ENCODE measurements at places on chromosomes 1 and 21.

GRCh38 chr1:170619241-170620028, 44.5 kb upstream of the PRRX1 start:
- DNase-seq: no peak

DNA sequence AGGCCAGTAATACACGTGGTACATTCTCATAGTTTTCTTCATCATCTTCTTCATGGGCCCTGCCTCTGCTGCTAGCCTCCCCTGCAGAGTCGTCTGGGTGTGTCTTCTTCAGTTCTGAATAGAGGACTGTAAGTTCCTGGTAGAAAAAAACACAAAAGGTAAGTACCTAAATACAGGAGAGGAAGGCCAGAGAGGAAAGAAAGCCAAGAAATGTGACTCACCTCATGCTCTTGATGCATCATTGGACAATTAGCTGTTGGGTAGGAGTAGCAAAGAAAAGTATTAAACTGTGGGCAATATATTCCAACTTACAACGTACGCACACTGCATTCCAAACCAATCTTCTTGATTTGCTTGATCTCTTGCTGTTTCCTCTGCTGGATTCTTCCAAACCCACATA, 21.8 kb downstream of the FCRL3 start:
- DNase-seq: no peak

DNA sequence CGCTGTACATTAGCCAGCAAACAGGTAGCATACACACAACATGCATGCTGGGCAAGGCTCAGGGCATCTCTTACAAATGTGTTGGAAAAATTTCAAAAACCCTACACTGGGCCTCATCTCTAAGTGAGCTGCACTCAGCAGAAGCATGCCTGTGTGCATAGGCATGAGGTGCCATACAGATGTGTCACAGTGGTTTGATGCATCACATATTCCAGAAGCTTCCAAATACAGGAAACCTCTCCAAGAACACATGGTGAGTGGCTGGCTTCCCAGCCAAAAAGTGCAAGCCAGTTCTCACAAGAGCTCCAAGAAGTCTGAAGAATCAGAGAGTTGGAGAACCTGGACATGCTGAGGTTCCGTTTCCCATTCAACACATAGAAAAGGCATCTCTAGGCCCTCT, 58.3 kb downstream of the CD46 start:
- DNase-seq: no peak

- DNase-seq: no peak
Observed at GRCh38 chr1:117930484-117930883, 945 bp downstream of the WDR3 start.

- DNase-seq: no peak
Observed at GRCh38 chr1:248812736-248813425, 12.8 kb downstream of the SH3BP5L start.

- DNase-seq: no peak
Observed at GRCh38 chr1:3352299-3352951, 102.0 kb upstream of the ARHGEF16 start.

DNA sequence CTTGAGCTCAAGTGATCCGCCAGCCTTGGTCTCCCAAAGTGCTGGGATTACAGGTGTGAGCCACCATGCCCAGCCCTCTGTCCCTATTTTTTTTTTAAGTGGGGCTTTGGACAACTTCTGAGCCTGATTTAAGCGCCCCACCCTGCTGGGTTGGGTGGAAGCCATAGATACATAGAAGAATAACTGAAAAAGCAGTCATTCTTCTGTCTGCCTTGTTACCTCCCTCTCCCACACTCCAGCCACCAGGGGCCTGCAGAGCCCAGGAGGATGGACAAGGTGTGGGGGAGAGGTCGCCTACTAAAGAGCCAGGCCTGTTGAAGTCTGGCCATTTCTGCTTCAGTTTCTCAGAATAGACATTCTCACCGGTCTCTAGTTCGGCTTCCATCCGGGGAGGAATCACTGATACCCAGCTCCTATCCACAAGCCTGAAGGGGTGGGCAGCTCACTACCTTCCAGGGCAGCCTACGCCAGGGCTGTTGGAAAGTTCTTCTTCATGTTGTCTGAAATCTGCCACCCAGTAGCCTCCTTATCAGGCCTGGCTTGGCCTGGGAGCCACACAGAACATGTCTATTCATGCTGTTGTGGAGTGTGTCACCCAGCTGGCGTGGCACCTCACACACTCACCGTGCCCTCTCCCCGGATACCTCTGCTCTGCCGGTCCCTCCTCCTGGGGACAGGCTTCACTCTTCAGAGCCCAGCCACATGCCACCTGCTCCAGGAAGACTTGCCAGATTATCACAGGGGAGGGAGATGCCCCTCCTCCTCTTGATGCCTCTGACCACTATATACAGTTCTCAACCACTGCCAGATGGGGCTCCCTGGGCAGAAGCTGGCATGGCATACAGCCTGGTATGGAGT, 27.7 kb downstream of the KNCN start:
- DNase-seq: no peak

- no peak for DNase-seq
Observed at GRCh38 chr21:38645282-38645681, 147.0 kb upstream of the ERG start.

DNA sequence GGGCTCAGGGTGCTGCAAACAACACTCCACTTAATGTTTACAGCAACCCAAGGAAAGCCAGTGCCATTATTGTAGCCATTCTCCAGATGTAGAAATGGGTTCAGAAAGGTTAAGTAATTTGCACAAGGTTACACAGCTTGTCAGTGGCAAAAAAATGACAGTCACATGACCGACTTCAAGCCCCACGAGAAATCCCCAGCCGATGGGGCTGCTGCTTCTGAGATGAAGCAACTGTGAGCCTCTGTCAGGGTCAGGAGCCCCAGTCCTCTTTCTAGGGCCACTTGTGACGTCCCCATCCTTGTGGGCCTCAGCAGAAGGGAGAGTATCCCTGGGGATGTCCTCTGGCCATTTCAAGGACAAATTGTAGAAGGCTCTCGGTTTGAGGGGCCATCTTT, 54.8 kb downstream of the EDN2 start:
- no peak for DNase-seq

DNA sequence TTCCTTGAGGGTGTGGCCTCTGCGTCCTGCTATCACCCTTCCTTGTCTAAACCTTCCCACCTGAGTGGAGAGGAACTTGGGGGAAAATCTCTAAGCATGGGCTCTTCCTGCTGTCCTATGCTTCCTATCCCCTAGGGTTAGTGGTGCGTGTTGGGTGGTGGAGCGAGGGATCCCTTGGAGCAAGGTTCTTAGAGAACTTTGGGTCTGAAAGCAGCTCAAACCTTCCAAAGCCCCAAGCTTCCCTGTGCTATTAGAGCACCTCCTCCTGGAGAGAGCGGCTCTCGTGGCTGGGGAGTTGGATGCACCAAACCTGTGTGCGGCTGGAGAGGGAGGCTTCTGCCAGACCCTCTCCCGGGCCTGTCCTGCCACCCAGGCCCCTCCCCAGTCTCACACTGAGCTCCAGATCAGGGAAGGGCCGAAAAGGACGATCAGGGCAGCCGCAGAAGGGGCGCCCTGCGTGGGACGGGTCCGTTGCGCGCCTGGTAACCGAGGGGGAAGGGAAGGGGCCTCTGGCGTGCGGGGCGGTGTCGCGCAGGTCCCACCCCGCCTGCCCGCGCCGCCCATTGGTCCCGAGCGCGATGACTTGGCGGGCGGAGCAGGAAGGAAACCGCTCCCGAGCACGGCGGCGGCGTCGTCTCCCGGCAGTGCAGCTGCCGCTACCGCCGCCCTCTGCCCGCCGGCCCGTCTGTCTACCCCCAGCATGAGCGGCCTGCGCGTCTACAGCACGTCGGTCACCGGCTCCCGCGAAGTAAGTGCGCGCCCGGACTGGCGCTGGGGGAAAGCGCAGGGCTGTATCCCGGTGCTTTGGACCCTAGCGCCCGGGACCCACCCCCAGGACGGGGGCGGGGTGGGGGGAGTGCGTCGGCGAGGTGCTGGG, at the start of gene SH3BGRL3:
TSS of gene SH3BGRL3 (plus strand) at position 631 of the 877 bp plus-strand sequence. CDS start at position 701, 70 bp downstream.
- peak; percentile 88 for DNase-seq

- DNase-seq: no peak
Observed at GRCh38 chr1:39422614-39423013, 68.8 kb upstream of the BMP8A start.

All from activated naive CD8-positive, alpha-beta T cell treated with anti-CD3 and anti-CD28 coated beads, Interleukin-2, amount 10 ng/mL, durations not matched to agents 7 days and 5 days (primary cell).